Hematopoietic multipotent progenitor cell treated with erythropoietin and hydrocortisone succinate and interleukin-3 and kit ligand, for 17 days (in vitro differentiated cells): ENCODE measurements at places on chromosomes 4 and X.
A peak's percentile ranks its signal among the peaks of the same experiment; 100 is the strongest.

DNA sequence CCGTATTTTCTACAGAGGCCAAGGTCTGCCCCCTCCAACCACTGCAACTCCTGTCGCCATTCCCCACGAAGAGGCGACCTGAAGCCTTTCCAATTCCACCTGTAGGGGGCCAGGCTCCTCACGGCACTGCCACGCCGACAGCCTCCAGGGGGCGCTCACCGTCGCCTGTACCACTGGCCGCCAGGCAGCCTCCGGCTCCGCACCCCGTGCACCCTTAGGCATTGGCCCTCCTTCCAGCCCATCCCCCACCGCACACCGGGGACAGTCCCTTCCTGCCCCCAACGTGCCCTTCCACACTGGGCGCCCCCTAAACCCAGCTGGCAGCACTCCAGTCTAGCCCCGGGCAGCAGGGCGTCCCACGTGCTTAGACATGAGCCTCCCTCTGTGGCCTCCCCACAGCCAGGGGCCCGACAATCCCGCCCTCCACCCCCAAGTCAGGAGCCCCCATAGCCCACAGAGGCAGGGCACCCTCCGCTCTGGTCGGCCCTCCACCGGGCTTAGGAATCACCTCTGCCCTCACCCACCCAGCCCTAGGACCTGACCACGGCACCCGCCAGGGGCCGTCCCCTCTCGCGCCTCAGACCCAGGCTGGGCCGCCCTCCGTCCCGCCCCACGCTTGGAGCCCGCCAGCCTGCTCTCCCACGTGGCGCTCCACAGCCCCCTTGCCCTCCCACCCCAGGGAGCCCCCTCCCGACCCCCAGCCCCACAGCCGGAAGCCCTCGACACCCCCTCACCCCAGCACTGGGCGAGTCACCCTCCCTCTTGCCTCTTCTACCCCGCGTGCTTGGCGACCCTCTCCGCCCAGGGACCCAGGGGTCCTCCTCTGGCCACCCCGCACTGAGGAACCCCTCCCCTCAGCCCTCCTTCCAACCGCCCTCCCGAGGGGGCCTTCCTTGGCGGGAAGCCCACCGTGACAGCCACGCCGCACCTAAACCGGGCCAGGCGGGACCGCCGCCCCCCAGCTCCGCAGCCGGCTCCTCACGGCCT, 711 bp downstream of the PNMA6E start:
- peak; percentile 25 for DNase-seq

DNA sequence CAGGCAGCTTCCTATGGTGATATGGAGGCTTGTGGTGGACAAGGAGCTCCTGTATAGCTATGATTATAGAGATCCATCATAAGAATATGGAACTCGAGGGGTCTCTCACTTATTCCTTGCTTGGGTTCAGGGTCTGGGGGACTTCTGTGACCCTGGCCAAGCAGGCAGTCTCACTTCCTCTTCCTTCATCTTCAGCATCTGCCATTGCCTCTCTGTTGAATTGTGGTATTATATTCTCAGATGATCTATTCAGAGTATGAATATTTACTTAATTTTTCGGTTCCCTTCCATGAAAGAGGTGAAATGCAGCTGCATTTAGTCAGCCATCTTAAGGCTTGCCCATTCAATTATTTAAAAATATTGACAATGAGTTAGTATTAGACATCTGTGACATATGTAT, 292.9 kb downstream of the SPIN4 start:
- DNase-seq, result no peak

GRCh38 chr4:24229978-24230377, 340.1 kb upstream of the PPARGC1A start:
- DNase-seq, result no peak

DNA sequence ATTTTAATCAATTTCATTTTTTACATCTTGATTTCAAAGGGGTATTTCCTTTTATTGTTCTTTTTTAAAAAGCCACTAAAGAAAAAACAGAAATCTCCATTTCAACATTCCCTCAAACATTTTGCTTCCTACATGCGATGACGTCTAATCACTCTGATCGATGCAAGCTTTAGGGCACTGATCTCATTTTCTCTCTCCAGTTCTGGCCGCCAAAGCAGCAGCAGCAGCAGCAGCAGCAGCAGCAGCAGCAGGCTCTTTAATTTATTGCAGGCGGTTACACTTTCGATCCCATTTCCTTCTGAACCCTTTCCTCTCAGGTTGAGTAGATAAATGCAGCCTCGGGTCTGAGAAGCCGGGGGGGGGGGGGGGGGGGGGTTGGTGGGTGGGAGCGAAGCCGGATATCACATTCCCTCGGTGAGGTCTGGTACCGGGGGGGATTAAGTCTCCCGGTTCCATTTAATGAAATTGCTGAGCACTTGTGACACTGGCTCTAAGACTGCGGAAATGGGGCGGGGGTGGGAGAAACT, 3.4 kb upstream of the PCDH7 start:
- DNase-seq, result no peak

- DNase-seq, result no peak
Observed at GRCh38 chrX:45329217-45329616, 128.5 kb upstream of the DIPK2B start.

- DNase-seq, result no peak
Observed at GRCh38 chr4:148634476-148634875, 192.3 kb upstream of the NR3C2 start.
